ENCODE measurements at places on chromosomes 11 and 22. TPM values are rescaled to one million over a fixed set of nuclear protein-coding genes. Genes with fewer than 3 reads are reported as not detected.

OR8A1 gene
- total RNA-seq = not detected

KCNJ5 gene
- total RNA-seq = 0.46 TPM

OR56A1 gene
- not detected for total RNA-seq

SCGB1A1 gene
- total RNA-seq = not detected
